ENCODE measurements at places on chromosomes 11 and 22. TPM values are rescaled to one million over a fixed set of nuclear protein-coding genes. Genes with fewer than 3 reads are reported as not detected.
A peak's percentile ranks its signal among the peaks of the same experiment; 100 is the strongest.

- no peak for DNase-seq
Measured at GRCh38 chr22:25054943-25055511, 102.5 kb downstream of the KIAA1671 start.

- no peak for DNase-seq
Measured at GRCh38 chr11:103696123-103696522, 340.3 kb upstream of the DDI1 start.

DNA sequence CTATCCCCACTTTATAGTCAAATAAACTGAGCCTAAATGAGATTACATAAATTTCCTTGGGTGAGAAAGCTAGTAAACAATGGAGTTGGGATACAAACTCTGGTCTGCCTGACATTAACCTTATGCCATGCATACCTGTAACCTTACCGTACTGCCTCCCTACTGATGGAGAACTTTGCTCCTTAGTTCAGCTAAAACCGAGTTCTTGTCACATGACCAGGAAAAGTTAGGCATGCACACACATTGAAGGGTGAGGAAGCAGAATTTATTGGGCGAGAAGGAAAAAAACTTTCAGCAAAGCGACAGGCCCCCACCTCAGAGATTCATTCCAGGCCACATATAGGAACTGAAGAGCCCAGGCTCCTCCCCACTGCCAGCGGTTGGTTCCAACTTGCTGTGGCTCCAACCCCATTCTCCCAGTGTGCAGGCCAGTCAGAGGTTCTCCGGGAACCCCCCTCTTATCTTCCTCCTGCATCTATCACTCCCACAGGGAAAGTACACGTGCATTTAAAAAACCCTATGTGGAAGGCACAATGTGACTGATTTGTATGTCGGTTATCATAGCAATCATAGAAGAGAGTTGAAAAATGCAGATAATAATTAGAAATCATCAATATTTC lies 3.2 kb upstream of the PIWIL4 start:
- no peak for DNase-seq

DNA sequence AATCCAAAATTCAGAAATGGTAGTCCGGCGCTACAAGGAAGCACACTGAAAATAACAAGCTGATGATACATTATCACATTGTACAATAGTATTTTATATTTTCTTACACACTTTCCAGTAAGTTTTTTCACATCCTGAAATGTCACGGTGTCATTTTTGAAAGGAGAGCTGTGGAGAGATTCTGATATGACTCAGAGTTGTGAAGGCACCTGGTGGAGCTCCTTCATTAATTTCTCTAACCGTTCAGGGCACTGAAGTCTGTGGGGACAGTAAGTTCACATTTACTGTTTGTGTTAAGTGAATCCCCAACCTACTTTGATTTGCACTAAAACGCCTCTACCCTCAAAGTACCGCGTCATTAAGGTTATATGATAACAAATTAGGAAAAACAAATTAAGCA lies 13.3 kb downstream of the LDHAL6A start:
- no peak for DNase-seq

DNA sequence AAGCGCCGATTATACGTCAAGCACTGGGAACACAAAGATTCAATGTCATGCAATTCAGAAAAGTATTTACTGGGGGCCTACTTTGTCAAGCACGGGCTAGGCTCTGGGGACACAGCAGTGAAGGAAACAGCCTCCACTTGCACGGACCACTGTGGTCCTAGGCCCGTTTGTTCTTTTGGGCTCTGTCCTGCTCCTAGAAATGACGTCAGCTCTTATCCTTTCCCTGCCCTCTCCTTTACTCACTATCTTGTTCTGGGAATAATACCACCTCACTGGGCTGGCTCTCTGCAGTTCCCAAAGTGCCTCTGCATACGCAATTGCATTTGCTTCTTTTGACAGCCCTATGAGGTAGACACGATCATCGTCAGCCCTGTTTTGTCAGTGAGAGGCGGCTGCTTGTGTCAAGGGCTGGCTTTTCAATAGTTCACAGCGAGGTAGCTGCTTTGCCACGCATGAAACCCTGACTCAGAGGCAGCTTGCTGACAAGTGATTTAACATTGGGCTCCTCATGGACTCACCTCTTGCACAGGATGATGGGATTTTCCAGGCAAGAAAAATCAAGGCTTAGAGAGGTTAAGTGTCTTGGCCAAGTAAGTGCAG lies 22.9 kb upstream of the IGSF22 start:
- DNase-seq, result no peak

DNA sequence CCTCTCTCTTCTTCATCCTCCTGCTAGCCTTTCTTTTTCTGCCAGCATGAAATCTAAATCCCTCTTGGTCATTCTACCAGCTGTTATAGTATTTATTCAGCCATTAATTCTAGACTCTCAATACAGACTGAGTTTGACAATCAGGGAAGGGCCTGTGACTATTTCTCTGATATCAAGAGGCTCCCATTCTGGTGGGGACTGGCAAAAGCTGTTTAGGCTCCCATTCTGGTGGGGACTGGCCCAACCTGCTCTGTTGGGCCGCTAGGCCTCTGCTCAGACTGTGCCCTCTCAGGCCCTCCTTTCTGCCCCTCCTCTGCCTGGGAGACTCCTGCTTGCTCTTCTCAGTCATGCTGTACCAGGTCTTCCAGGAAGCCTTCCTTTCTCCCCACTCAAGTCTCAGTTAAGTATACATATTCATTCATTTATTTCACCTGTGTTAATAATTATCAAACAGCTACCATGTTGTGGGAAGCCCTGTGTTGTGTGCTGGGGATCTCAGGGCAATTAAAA lies 323.7 kb upstream of the NARS2 start:
- no peak for DNase-seq

DNA sequence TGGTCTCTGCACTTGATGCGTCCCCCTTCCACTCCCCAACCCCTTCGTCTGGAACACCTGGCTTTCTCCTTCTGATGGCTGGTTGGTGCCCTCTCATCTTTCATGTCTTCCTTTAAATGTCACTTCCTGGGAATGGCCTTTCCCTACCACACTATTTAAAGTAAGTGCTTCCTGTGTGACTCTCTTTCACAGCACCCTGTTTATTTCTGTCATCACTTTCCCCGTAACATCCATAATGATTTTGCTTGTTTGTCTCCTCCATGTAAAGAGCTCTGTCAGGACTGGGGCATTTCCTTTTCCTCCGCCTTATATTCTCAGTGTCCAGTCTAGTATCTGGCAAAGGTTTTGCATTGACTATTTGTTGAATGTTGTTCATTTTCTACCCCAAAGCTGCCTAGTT lies 143.0 kb downstream of the DBX1 start:
- no peak for DNase-seq

DNA sequence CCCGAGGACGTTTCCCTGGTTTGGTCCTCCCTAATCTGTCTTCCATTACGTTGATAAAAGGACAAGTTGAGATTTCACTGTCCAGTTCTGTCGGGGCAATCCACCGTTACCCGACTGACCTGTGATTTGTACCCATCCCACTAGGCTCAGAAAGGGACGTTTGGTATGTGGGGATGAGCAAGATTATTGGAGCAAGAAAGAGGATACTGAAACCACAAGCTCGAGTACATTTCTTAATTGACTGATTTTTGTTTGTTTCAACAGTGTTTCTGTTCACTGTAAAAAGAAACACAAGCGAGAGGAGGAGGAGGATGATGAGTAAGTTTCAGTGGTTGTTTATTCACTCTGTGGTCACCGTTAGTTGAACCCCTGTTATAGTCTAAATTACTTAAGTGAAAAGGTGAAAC lies 969 bp downstream of the CCDC117 start:
- no peak for DNase-seq

- no peak for DNase-seq
Measured at GRCh38 chr22:38067028-38067415, 9.8 kb downstream of the PICK1 start.

- DNase-seq, result no peak
Measured at GRCh38 chr22:45067731-45068130, 57.9 kb upstream of the PHF21B start.

- no peak for DNase-seq
Measured at GRCh38 chr11:95593111-95593510, 196.5 kb downstream of the FAM76B start.

- peak; percentile 55 for DNase-seq
Measured at GRCh38 chr22:38718414-38718813, 12.7 kb downstream of the GTPBP1 start.

- no peak for DNase-seq
Measured at GRCh38 chr22:44116755-44117684, 63.7 kb upstream of the PARVG start.

DNA sequence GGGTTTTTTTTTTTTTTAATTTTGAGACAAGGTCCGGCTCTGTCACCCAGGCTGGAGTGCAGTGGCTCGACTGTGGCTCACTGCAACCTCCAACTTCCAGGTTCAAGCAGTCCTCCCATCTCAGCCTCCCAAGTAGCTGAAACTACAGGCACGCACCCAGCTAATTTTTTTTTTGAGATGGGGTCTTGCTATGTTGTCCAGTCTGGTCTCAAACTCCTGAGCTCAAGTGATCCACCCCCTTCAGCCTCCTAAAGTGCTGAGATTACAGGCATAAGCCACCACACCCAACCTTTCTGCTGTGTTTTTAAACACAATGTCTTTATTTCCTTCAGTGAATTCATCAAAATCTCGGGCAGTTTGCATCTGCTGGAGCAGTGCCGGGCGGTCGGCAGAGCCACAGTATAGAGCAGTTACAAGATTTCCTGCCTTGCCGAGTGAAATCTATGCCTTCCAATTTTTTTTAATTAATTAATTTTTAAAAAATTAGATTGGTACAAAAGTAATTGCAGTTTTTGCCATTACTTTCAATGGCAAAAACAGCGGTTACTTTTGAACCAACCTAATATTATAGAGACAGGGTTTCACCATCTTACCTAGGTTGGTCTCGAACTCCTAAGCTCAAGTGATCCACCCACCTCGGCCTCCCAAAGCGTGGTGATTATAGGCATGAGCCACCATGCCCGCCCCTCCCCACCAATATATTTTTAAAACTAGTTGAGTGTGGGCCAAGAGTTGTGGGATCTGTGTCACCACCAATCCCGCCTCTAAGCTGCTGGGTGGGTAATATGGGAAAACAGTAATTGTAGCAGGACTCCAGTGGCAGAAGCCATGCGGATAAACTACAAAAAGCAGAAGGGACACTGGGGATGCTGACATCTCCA lies 2.7 kb upstream of the ACY3 start:
- DNase-seq, result no peak

DNA sequence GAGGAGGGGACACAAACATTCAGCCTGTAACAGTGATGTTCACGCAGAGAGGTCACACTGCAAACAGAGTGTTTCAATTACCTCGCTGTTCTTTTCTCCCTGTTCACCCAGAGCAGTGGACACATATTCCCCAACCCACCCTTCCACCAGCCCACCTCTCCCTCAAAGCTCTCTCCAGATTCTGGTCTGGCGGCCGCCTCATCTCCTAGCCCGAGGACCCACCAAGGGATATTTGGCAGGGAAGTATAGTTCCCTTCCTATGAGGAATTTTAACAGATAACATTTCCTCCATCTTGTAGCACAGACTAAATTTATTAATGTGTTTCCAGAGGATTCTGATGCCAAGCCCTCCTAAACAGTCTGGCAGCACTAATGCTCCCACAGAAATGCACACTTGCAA lies 111.0 kb upstream of the LMO1 start:
- no peak for DNase-seq

Gene TRIM48
- total RNA-seq, result not detected

Gene GGTLC2
- total RNA-seq, result not detected

Gene MS4A7
- 8.9 TPM for total RNA-seq

Gene YPEL4
- total RNA-seq, result 0.31 TPM

Gene CRACR2B
- 3.9 TPM for total RNA-seq

Gene PDHX
- 77.7 TPM for total RNA-seq

Gene HOATZ
- total RNA-seq, result not detected

Gene PGA5
- total RNA-seq, result not detected

Gene BRSK2
- total RNA-seq, result 0.81 TPM
